ENCODE measurements at places on chromosomes 1 and 21.

- no peak for DNase-seq
Measured at GRCh38 chr1:214031267-214031650, 43.5 kb downstream of the PROX1 start.

DNA sequence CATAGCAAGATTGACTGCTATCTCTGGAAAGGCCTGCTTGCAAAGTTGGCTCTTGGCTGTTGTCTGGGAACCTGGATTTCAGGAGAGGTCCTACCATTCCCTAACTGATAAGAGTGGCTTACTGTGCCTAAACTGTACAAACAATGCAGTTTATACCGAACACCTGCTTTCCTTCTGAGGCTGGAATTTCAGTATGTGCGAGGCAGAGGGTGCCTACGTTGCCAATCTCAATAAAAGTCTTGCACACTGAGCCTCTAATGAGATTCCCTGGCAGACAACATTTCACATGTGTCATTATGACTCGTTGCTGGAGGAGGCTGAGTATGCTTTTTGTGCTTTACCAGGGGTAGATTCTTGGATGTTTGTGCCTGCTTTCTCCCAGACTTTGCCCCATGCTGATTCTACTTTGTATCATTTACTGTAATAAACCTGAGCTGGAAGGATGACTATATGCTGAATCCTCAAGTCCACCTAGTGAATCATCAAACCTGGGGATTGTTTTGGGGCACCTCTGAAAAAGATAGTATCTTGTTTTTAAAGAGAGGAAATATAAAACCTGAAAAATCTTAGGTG lies 58.9 kb upstream of the GNG4 start:
- DNase-seq = no peak

GRCh38 chr1:2226525-2227345 lies 1.4 kb upstream of the SKI start:
- DNase-seq = no peak

DNA sequence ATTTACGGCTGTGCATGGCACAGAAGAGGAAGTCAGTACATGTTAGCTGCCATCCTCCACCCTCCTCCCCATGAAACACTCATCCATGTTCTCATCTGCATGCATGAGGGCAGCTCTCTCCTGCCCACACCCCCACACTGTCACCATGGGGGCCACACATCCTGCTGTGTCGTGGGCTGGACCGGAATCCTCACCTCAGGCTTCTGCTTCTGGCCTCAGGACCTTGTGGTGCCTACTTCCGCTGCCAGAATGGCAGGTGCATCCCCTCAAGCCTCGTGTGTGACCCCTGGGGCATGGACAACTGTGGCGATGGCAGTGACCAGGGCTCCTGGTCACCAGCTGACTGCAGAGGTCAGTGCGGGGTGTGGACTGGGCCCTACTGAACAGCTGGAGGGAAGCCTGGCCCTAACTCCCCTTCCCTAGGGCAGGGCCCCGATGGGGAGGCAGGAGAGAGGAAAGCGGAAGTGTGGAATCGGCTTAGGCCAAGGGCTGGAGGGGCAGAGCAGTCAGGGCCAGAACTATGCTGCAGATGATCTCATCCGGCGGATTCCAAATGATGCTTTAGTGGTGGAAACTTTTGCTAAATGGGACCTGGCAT lies 3.8 kb downstream of the LDLRAD2 start:
- DNase-seq = no peak

DNA sequence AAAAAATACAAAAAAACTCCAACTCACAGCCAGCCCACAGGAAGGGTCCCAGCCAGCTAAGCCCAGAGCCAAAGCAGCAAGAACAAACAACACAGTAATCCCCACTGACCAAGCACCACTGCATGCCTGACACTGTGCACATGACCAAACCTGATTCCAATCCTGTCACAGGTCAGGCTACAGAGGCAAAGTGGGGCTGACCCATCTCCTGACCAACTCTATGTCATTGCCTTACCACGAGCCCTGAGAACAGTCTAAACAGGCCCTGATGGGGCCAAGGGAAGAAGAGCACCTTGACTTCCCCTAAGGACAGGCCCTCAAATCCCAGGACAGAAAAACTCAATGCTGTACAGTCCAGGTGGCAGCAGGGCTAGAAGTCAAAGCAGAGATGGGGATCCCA lies 2.4 kb downstream of the LSS start:
- DNase-seq = peak; percentile 31

GRCh38 chr1:219062161-219062560 lies 111.5 kb upstream of the LYPLAL1 start:
- no peak for DNase-seq

GRCh38 chr1:226091461-226091860 lies 28.9 kb downstream of the H3-3A start:
- no peak for DNase-seq

GRCh38 chr1:43879414-43879813 lies 54.2 kb upstream of the ARTN start:
- DNase-seq = no peak

DNA sequence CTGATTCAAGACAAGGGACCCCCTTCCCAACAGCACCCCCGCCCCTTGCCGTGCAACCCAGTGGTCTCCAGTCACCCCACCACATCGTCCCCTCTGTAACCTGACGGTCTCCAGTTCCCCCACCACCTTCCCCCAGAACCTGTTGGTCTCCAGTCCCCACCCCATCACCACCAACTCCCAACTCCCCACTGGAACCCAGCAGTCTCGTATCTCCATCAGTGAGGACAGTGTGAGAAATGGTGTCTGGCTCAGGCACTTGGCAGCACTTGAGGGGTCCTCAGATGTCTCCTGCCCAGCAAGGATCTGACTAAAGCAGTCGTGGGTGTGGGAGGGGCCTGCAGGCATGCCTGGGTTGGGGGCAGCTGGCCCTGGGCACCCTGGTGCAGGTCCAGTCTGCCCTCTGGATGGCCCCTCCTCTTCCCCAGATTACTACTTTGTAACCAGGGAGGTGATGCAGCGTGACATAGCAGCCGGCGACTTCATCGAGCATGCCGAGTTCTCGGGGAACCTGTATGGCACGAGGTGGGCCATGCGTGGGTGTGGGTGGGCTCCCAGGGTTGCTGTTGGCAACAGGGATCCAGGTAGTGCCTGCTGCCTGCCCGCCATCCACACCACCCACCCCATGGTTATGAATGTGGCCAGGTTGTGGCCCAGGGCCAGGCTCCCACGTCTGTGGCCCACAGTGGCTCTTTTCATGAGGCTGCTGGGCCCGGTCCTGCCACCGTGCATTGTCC lies 3.1 kb upstream of the GJC2 start:
- no peak for DNase-seq

DNA sequence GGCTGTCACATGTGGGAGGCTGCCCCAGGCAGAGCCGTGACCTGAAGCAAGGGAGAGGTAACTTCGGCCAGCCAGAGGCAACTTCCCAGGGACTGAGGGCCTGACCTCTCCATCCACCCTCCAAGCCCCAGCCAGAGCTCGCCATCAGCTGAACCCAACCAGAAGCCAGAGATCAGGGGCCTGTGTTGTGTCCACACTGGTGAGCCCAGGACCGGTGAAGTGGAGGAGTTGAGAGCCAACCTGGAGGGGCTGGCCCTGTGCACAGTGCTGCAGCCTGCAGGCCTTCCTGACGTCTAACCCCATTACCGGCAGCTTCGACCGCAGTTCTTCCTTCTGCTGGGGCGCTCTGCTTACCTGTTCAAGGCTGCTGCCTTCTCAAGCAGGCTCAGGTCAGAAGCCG lies 19.6 kb upstream of the PDE9A start:
- no peak for DNase-seq

GRCh38 chr1:47594627-47595026 lies 156.8 kb downstream of the FOXD2 start:
- no peak for DNase-seq

DNA sequence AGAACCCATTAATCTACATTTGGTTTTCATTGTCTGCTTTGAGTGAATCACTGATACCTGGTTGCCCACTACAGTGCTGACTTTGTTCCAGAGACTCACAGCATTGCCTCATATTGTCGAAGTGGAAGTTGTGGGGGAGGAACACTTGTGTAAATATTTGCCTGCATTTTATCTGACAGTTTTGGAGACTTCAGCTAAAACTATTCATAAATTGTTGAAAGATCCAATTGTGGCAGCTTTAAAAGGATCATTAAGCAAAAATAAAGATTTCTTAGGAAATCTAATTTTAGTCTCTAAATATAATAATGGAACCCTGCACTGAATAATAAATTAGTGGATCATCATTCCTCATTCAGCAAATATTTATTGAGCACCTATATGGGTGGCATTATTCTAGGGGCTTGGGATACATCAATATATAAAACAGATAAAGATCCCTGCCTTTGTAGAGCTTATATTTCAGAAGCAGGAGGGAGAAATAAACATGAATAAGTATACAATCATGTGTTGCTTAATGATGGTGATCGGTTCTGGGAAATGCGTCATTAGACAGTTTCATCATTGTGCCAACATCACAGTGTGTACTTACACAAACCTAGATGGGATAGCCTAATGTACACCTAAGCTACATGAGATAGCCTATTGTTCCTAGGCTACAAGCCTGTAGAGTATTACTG lies 73.5 kb downstream of the OSBPL9 start:
- DNase-seq = no peak

All from Ammon's horn (tissue), 1 donor.